ENCODE measurements at places on chromosomes 11 and 22.

DNA sequence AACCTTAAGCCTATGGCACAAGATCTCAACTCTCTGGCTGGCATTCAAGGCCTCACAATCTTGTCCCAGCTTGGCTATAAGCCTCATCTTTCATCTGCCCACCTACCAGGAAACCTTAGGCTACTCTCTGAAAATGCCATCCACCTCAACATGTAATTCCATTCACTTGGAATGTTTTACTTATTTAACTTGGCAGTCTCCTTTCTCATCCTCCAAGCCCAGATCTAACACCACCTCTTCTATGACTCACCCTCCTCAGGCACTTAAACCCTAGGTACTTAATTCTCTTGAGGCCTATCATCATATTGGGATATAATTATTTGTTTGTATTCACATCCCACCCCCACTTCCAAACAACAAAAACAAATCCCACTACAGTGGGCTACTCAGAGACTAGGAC, 15.0 kb downstream of the POGLUT3 start:
- no peak for DNase-seq

GRCh38 chr11:134412203-134413042, at the start of gene B3GAT1:
Gene B3GAT1 (minus strand): TSS chr11:134412242. CDS start chr11:134387659, 24,583 bp downstream.
- DNase-seq, result no peak

GRCh38 chr22:25331050-25331449, 111.6 kb downstream of the CRYBB2 start:
- no peak for DNase-seq

- DNase-seq, result no peak
Observed at GRCh38 chr11:16606784-16607674, 131.4 kb upstream of the C11orf58 start.

DNA sequence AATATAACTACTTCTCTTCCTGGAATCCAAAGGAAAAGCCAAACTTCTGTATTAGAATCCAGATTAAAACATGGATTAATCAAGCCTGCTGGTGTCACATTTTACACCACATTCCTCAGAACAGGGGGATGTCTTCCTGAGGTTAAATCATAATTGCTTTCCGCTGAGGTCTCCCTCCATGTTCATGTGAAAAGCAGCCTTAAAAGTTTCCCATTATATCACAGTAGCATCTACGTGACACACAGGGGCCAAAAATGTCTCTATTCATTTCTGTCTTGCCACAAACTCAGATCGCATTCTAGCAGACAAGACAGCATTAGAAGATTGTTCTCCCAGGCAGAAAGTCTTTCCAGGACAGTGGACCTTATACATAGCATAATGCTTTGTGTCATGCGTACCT, 788.7 kb downstream of the OPCML start:
- DNase-seq, result no peak

GRCh38 chr11:16807306-16807705, 68.9 kb downstream of the C11orf58 start:
- no peak for DNase-seq

GRCh38 chr22:19821523-19822300, 33.0 kb downstream of the GNB1L start:
- no peak for DNase-seq

DNA sequence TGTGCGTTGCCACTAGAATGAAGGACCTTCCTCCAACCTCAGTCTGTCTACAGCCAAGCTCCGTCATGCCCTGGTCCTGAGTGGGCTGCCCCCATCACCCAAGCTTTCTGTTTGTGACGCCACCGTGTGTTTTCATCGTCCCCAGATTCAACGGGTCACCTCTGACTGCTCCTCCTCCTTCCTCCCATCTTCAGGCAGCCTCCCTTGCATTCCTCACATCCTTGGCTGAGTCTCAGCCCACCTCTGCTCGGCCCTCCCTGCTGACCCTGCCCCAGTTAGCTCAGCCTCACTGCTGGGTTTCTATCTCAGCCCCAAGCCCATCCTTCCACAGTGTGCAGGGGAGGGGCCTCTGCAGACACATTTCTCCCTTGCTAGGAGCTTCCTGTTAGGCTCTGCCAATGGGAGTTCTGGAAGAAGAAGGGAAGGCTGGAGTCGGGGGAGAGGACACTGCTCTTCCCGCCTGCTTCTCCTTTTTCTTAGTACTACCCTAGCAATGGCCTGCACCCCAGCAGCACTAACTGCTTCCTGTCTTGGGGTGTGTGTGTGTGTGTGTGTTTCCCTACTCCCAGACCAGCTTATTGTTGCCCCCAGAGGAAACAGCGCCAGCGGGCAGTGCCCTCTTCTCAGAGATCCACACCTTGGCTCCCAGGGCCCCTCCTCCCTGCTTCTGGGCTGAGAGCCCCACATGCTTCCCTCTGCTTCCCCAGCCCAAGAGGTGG, 5.2 kb downstream of the IFT27 start:
- no peak for DNase-seq

DNA sequence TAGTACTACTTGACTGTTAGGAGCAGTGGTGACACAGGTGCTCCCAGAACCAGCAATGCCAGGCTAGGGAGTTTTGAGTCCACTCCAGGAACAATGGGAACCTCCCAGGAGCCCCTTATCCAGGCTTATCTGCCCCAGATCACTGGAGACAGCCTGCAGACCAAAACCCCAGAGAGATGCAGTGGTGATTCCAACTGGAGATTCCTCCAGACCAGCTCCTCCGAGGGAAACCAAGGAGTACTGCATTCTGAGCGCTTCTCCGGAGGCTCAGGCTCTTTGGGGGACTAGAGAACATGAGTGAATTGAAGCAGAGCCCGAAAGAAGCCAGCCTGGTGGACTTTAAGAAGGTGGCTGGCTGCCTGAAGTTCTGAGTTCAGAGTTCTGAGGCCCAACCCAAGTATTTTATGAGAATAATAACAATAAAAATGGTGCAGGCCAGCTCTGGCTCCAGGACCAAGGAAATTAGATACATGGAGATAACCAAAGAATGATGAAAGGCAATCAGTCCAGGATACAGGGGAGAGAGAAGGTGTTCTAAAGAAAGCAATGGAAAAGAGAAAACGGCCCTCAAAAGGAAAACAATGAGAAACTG, 1.3 kb upstream of the TMEM25 start:
- DNase-seq, result no peak

GRCh38 chr22:32331236-32331917, 26.3 kb upstream of the RFPL3 start:
- no peak for DNase-seq

- DNase-seq, result no peak
Observed at GRCh38 chr22:46368422-46368821, 32.9 kb downstream of the TRMU start.

GRCh38 chr11:46345131-46345597, 2.1 kb upstream of the DGKZ start:
- no peak for DNase-seq

GRCh38 chr11:34197256-34197655, 91.8 kb downstream of the NAT10 start:
- DNase-seq, result no peak

DNA sequence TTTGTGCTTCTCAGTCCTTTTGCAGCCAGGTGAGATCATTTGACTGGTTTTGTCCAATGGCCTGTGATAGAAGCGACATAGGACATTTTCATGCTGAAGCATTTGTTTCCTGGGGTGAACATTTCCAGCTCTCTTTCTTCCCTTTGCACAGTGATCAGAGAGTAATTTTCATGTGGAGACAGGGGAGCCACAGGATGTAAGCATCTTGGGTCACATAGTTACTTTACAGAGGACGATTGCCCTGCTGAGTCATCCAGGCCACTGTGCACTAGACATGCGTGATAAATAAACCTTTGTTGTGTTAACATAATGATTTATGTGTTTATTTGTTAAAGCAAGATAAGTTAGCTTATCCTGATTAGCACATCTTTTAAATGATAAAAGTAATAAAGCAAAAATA, 263.5 kb upstream of the CCDC179 start:
- DNase-seq, result no peak

- DNase-seq, result no peak
Observed at GRCh38 chr11:68335683-68336082, 23.3 kb downstream of the LRP5 start.

GRCh38 chr11:128662076-128662475, 31.8 kb upstream of the FLI1 start:
- no peak for DNase-seq

DNA sequence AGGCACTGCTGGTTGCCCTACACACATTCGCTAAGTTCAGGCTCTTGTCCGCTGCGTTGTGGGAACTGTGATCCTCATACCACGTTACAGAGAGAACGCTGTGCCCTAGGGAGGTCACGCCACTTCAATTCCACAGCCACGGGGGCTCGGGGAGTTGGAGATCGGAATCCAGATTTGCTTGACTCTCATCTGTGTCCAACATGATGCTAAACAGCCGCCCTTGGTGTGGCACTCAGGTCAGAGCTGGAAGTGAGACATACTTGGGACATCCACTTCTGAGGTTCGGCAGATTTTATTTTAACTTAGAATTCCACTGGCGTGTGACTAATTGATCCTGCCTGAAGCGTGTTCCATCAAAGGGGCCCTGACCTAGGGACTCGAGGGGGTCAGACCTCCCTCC, 41.7 kb downstream of the RIBC2 start:
- no peak for DNase-seq

- no peak for DNase-seq
Observed at GRCh38 chr11:1196516-1197391, 26.1 kb upstream of the MUC5B start.

DNA sequence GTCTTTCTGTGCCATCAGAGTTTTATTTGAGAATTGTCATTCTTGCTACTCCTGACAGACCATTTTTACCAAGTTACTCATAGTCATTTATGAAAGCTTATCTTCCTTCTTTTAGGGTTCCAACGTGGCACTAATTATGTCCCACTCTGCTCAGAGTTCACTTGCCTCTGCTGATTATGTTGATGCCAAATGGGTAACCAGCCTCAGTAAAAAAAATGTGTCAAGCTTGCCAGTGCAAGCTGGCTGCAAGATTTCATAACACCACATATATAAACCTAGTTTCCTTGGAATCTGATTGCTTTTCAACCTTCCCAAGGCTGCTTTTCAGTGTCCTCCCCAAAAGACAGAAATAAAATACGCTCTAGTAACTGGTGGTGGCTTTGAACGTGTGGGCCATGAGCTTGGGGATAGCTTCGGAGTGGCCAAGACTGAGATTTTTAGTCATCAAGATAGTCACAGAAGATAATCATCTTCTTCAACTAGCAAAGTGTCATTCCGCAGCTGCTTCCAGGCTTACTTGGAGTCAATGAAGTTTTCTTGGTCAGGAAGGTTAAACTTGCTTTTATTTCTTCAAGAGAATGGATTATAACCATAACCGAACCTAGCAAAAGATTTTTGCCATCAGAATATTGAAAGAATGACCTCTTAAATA, 29.5 kb upstream of the APOA1 start:
- no peak for DNase-seq

GRCh38 chr11:111982019-111982464, 43.2 kb upstream of the DLAT start:
- peak; percentile 16 for DNase-seq

- peak; percentile 27 for DNase-seq
Observed at GRCh38 chr22:19986410-19987341, 29.9 kb downstream of the ARVCF start.

DNA sequence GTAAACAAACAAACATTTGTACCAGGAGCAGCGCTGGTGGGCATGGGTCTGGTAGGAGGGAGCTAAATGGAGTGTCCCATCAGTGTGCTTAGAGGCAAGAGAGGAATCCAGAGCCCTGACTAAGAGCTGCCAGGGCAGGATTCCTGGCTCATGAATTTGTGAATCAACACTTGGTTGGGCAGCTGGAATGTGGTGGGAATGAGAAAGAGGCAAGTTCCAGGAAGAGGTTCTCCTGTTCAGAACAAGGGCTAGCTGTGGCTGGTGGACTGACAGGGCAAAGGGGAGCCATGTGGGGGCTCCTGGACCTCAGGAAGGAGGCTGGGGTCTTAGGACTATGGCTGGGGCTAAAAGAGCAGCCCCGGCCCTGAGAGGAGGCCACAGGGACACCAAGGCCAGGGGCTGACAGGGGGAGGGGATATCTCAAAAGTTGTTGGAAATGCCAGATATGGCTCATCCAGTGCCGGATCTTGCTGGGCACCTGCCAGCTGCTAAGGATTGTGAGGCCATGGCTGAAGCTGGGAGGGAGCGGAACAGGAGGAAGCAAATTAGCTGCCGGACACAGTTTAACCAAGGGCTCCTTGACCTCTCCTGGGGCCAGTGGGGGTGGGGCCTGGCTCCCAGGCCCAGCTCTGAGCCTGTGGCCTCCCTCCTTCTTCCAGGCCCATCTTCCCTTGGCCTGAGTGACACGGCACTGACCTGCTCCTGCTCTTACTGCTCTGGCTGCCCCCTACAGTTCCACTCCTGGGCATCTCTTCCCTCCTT, 14.6 kb upstream of the P2RY6 start:
- DNase-seq, result no peak

GRCh38 chr11:1863352-1864216, 10.7 kb downstream of the LSP1 start:
- DNase-seq, result no peak

GRCh38 chr22:47943729-47944700, 1181.6 kb downstream of the TBC1D22A start:
- no peak for DNase-seq

DNA sequence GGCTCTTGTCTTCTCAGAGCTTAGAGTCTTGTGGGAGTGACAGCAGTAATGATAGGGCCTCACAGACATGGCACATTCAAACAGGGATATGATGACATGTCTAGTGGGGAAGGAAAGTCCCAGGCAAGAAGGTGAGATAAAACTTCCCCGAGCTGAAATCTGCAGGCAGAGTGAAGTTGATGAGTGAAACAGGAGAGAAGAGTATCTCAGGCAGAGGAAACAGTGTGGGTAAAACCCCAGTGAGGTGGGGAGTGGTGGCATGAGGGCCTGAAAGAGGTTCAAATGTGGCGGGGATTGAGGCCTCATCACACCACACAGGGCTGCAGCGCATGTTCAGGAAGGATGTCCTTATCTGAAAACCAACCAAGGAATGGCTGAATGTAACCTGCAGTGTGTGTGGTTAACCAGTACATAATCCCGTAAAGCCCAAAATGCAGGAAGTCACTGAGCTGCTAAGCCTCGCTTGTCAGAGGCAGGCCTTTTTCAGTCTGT, 153.8 kb upstream of the E2F8 start:
- DNase-seq, result no peak

DNA sequence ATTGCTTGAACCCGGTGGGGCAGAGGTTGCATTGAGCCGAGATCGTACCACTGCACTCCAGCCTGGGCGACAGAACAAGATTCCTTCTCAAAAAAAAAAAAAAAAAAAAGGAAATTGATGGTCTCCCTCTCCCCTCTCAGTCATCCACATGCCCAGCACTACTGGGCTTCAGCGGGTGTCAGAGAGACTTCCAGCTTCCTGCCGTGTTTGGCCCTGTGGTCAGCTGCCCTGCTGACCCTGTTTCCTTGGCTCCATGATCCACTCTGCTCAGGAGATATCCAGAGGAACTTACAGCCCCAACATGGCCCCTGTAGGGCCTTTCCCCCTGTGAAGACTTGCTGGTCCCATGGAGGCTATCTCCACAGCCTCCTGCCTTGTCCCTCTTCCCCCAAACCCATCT, 6.1 kb upstream of the PNPLA3 start:
- no peak for DNase-seq

DNA sequence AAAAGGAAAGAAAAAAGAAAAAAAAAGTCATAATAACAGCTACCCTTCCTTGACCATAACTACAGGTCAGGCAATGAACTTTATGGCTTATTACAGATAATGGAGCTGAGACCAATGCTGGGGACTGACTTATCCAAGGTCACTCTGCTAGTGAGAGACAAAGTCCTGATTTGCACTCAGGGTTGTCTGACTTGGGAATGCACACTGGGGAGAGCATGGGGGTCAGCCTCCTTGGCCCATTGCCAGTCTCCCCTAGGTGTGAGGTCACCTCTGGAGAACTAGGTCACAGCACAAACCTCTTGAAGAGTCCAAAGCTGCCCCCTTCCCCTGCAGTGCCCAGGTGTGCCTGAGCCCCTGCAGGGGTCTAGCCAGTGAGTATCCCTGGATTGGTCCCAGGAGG, 5.3 kb upstream of the CDC42EP1 start:
- no peak for DNase-seq

- no peak for DNase-seq
Observed at GRCh38 chr11:62466444-62466843, 47.6 kb downstream of the SCGB1A1 start.
